ENCODE measurements at places on chromosomes 7 and 10.

GRCh38 chr10:42609872-42610271, 28.5 kb downstream of the ZNF33B start:
- no peak for DNase-seq

DNA sequence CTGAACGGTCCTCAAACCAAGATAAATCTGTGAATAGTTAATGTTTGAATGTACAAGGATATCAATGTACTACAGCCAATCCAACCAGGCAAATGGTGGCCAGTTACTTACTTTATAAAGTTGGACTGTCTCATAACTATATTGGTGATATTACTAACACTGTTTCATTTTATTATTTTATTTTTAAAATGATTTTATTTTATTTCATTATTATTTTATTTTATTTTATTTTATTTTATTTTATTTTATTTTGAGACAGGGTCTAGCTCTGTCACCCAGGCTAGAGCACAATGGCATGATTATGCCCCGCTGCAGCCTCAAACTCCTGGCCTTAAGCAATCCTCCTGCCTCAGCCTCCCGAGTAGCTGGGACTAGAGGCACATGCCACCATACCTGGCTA, 6.8 kb downstream of the IL15RA start:
- no peak for DNase-seq

DNA sequence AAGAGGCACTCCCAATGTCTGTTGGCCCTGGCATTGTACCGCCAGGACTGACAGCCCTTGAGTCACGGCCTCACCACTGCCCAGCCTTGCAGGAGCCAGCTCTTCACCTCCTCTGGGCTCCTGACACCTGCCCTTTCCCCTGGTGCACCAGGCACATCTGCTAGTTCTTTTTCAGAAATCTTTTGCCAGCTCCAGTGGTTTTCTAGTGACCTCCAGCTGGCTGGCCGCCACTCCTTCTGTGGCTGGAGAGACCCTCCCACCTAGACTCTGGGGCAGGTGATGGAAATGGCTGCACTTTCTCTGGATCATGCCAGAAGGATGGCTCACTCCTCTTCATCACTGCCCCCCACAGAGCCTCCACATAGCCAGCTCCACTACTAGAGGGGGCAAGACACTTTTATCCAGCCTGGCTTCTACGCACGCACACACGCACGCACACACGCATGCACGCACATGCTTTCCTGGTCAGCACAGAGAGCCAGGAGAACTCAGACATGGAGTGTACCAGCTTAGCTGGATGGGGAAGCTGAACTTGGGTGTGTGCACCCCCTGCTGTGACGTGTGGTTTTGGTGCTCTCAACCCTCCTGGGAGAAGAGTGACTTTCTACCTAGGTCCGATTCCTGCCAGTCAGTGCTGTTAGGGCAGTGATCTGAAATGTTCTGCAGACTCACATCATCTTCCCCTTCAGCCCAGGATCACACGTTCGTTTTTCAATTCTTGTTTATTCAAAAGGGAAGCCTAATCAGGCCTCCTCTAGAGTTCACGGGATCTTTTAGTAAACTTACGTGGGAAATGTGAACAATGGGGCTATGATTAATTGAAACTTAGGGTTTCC, 222.0 kb downstream of the PRPF18 start:
- DNase-seq = no peak

DNA sequence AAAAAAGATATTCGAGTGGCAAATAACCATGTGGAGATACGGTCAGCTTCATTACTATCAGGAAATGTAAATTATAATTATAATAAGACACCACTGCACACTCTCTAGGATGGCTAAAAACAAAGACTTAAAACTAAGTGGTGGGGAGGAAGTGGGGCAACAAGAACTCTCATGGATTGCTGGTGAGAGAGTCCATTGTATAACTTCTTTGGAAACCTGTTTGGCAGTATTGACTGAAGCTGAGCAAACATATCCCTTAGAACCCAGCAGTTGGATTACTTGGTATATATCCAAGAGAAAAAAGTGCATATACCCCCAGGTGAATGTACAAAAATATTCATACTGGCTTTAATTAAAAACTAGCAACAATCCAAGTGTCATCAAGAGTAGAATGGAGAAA, 133.7 kb upstream of the CTBP2 start:
- DNase-seq = no peak

- DNase-seq = no peak
Measured at GRCh38 chr10:55500931-55501559, 700.0 kb upstream of the PCDH15 start.

DNA sequence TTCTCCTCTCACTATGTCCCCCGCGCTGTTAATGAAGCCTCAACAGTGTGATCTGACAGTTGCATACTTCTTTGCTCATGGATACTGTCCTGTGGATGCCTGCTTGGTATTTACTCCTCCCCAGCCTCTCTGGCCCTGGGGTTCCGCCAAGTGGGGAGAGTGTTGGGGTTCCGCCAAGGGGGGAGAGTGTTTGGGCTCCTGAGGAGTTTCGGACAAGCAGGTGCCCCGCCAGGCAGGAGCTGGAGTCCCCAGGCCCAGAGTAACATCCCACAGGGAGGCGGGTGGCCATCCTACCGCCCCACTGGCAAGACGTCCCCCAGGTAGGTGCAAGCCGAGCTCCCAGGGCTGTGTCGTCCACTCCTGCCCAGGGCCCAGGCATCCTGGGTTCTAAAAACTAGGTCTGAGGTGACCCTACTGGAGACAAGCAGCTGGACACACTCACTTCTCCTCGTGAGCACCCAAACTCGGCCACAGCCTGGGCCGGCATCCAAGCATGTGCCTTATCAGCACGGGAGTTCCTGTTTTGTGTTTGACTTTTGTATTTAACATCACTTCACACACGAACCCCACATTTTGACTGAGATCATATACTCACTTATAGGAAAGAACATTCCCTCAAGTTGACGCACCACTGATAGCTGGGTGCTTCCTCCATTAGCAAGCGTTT, 34.2 kb downstream of the CAMK2B start:
- peak; percentile 59 for DNase-seq

DNA sequence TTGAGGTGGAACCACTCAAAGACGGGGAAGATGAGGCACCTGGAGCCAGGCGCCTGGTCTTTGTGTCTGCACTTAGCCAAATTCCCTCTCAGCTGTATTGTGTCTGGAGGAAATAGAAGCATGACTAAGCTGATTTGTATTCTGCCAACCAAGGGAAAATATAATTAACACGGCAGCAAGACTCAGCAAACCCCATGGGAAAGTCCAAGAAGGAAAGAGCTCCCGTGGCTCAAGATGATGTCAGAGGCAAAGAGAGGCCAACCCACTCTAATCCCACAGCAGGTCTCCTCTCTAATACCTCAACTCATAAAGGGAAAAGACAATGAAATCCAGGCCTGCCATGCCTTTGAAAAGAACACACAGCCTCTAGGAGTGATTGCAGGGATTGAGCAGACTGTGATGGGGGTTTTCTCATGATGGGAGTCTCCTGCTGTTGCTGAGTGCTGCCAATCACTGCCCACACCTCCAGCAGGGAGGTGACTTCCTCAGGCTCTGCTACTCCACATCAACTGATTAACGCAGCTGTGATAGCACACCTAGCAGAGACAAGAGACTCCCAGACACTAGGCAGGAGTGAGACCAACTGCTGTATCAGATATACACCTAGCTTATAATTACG, 255.5 kb upstream of the C7orf33 start:
- no peak for DNase-seq

GRCh38 chr10:111207500-111207899, 130.7 kb downstream of the ADRA2A start:
- no peak for DNase-seq

GRCh38 chr10:47261121-47261520, 38.9 kb upstream of the GDF10 start:
- no peak for DNase-seq

- no peak for DNase-seq
Measured at GRCh38 chr10:95389982-95390381, 99.2 kb upstream of the PDLIM1 start.

- no peak for DNase-seq
Measured at GRCh38 chr7:23810099-23810498, 100.1 kb downstream of the STK31 start.

DNA sequence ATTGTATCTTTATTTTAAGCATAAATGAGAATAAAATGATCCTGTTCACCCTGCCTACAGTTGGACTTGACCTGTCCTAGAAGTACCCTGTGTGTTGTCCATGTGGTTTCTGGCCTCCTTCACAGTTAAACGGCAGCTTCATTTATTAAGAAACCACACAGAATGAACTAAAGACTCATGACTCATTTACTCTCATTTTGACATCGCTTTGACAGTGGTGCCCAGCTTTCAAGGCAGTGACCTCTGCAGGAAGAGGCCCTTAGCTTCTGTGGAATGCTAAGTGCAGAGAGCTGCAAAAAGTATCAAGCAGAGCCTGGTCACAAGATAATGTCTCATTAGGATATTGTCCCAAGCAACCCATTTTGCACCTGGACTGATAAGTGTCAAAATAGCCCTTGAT, 93.4 kb downstream of the AVL9 start:
- no peak for DNase-seq

Data from urinary bladder (tissue), 4 donors.